ENCODE measurements at places on chromosomes 11 and 22.

- no peak for DNase-seq
These were observed 2.7 kb downstream of the DCDC1 start for GRCh38 chr11:31366795-31367194.

- no peak for DNase-seq
These were observed 32.2 kb upstream of the APOA1 start for GRCh38 chr11:116869610-116870009.

DNA sequence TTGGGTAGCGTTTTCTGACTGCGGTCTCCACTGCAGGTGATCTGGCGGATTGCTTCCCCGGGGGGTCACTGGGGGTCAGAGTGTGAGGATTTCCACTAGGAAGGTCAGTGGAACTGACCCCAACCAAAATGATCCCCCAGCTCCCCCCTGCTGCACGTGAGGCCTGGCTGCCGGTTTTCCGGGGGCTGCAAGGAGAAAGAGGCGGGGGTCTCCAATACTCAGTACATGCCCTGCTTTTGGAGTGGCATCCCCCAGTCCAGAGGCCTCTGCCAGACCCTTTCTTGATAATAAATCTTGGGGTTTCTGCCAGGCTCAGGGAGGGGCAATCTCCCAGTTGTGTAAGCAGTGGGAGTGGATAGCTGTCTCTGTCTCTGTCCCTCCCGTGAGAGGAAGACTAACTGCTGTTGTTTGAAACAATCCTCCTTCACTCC is 71.5 kb upstream of the RTL6 start:
- DNase-seq, result no peak

DNA sequence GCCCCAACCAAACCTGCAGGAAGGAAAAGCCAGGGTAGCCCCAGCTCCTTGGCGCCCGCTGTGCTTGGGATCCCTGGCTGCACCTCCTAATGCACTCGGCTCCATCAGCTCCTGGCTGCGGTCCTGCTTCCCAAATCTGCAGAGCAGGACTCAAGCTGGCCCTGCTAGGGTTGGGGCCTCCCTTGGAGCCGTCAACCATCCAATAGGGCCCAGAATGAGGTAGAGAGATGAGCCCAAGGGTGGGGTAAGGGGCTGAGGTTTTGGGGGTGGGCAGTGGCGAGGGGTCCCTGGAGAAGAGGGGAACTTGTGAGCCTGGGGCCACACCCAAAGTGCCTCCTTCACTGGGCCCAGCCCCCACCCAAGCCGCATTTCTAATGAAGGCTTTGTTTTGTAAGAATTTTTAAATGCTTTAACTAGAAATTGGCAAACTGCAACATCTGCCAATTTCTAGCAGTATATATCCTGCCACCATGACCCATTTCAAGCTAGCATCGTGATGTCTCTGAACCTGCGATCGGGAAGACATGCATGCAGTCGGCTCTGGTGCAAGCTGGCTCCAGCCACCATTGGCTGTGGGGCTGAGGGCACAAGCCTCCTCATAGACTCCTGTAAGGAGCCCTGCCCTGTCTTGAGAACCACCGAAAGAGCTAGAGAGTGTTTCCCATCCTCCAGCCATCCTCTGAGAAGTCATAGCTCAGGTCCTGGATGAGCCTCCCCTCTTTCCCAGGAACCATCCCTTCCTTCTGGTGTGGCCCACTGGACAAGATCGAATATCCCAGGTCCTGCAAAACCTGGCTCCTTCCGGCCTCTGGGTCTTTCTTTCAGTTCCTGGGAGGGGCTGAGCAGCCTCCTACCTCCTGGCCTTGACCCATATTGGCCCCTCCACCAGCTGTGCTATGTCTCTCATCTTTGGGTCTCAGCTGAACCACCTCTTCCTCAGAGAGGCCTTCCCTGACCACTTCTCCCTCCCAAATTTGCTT is 15.5 kb downstream of the C1QTNF6 start:
- DNase-seq, result no peak

DNA sequence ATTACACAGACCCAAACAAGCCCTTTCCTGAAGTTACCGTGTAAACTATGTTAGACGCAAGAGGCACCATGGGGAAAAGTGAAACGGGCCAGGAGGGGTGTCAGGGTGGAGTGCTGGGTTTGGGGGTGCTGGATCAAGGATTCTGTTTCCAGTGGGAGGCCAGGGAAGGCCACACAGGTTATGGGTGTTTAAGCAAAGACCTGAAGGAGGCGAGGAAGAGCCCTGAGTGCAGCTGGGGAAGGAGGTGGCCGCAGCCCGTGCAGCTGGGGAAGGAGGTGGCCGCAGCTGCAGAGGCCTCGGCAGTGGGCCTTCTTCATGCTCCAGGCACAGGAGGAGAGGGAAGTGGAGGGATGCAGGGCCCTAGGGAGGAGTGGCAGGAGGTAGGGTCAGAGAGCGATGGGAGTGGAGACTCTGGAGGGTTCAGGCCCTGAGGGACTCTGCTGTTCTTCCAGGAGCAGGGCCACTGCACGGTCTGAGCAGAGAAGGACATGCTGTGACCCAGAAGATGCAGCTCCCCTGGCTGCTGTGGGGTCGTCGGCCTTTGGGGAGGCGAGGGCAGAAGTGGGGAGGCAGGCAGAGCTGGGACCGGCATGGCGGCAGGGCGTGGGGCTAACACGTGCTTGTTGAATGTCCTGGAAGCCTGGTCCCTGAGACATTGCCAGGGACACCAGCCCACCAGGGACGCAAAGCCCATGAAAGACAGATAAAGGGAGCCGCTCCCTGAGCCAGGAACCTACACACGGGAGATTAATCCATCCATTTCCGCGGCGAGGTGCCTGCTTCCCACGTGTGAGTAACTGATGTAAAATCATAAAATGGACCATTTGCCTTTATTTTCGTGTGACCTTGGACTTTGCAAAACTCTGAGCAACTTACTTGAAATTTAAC is 1049.1 kb downstream of the BRD1 start:
- DNase-seq, result no peak

DNA sequence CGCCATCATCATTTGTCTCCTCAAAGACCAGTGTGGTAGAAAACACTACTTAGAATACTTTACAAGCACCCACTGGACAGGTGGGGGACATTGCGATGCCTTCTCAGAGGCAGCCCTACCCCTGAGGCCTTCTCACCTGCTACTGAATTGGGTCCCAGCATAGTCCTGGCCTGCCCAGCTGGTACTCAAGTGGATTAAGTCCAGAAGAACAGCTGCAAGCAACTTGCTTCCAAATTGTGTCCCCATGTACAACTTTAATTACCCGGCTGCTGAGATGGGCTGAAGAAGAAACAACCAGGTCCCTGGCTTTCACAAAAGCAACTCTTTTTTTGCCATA is 12.3 kb downstream of the ABTB2 start:
- DNase-seq, result no peak

- peak; percentile 2 for DNase-seq
These were observed 56.8 kb downstream of the CD82 start for GRCh38 chr11:44622190-44622650.

GRCh38 chr11:67504950-67505581 is at the start of gene PITPNM1:
TSS of gene PITPNM1 (minus strand) at chr11:67505363. CDS start at chr11:67504180, 1,183 bp downstream.
- peak; percentile 90 for DNase-seq

GRCh38 chr11:43942662-43943371 is 380 bp downstream of the C11orf96 start:
- no peak for DNase-seq

GRCh38 chr11:105641433-105641832 is 31.6 kb downstream of the GRIA4 start:
- no peak for DNase-seq

- no peak for DNase-seq
These were observed 15.7 kb upstream of the SYT7 start for GRCh38 chr11:61596542-61596941.

DNA sequence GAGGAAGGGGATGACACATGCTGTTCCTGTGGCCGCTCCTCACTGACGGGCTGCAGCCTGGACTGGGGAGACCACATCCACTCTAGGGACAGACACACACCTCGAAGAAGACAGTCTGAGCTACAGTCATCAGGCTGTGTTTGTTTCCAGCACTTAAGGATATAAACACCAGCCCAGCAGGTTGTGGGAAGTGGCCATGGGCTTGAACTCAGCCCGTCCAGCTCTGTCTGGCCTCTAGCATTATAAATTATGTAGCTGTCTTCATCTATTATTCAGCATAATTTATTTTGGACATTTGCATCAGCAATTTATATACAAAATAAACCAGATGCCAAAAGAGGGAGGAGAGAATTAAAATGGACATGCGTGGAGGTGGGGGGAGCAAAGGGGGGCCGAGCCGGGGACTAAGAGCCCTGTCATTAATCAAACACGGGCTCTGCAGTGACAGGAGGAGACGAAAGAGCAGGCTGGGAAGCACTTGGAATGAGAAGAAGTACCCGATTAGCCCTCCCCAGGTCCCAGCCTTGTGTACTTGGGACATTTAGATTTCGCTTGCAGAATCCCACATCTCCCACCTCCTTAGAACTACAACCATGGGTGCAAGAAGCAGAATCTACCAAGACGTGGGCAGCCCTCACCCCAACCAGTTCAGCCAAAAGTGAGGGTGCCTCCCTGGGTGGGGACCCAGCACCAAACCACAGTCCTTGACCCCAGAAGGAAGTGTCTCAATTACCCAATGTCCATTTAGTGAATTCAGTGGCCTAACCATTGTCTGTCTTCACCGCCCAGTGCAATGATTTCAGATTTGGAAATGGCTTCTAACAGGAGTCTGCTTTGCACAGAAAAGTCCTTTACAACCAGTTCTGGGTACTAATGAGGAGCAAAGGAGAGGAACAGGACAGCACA is 309.6 kb downstream of the OPCML start:
- no peak for DNase-seq

DNA sequence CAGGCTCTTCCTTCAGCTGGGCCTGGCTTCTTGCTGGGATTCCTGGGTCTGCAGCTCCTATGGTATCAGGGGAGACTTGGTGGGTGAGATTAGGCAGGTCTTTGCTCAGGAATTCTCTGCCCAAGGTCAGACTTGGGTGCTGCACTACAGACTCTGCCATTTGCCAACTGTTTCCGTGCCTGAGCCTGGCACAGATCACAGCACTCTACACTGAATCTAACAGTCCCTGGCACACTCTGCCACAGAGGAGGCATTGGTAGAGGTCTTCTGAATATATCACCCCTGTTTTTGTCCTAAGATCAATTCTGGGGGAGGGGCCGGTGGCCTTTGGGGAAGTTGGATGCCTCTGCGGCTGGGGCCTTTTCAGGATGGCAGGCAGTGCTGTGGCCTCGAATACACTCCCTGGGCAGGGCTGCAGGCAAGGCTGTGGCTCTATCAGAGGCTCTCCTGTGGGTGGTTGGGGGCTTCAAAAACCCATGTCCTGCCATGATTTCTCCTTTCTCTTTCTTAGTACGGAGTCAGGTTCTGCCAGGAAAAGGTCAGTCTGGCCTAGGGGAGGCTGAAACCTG is 115.0 kb upstream of the NARS2 start:
- DNase-seq, result no peak

GRCh38 chr22:21652547-21653545 is 10.7 kb downstream of the SDF2L1 start:
- DNase-seq, result peak; percentile 41

- no peak for DNase-seq
These were observed 29.7 kb upstream of the CYB5R3 start for GRCh38 chr22:42678894-42679293.

DNA sequence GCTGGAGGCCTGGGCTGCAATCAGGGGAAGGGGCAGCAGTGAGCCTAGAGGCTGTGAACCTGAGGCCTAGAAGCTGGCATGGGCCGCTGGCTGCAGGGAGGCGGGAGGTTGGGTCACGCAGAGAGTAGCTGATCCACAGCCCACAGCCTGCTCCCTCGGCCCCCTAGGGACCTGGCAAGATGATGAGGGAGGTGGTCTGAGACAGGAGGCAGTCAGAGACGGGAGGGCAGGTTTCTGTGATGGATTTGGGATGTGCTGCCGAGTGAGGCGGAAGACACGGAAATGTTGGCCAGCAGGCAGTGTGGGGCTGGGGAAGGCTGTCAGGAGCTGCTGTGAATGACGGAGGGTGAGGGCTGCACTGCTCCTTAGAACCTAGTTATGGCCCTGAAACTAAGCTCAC is 22.7 kb downstream of the LRFN4 start:
- no peak for DNase-seq

DNA sequence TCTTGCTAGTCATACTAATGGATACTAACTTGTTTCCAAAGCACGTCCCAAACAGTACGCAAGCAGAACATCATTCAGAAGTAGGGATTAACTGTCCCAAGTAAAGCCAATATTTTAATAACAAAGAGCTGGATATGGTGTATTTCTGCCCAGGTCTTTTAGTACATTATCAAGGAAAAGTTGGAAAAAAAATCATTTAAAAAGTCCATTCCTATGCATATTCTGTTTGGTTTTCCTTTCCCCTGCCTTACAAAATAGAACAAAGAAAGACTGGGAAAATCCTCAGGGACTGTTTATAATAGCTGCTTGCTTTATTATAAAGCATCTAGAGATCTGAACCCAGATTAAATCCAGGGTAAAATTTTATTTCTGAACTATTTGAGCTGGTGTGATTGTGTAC is 83.9 kb downstream of the UVRAG start:
- no peak for DNase-seq

- DNase-seq, result no peak
These were observed 452.3 kb downstream of the RAB38 start for GRCh38 chr11:87722756-87723565.

DNA sequence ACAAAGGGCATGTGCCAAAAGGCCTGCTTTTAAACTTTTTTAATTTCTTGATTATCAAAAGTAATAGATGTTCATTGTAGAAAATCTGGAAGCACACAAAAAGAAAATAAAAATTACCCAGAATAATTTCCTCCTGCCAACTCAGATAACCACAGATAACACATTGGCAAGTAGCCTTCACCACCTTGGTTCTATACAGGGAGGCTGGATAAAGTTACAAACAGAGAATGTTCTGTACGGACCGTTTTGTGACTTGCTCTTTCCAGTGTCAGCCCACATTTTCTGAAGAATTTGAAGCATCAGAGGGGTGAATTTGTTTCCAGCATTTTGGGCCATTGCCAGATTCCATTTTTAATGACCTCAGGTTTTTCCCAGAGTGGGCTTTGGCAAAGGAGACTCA is 23.5 kb downstream of the TUG1 start:
- DNase-seq, result no peak

- DNase-seq, result no peak
These were observed 75.9 kb downstream of the FAM83F start for GRCh38 chr22:40070701-40071100.

GRCh38 chr22:24289741-24290163 is 19.1 kb downstream of the SPECC1L start:
- DNase-seq, result no peak

- DNase-seq, result no peak
These were observed 393 bp downstream of the ST13 start for GRCh38 chr22:40855979-40856512.

- no peak for DNase-seq
These were observed 62.7 kb downstream of the HIRA start for GRCh38 chr22:19368876-19369275.

Measured in GM12892 (cell line).